Retinal pigment epithelial cell (primary cell): ENCODE measurements at places on chromosomes 3 and 15.

DNA sequence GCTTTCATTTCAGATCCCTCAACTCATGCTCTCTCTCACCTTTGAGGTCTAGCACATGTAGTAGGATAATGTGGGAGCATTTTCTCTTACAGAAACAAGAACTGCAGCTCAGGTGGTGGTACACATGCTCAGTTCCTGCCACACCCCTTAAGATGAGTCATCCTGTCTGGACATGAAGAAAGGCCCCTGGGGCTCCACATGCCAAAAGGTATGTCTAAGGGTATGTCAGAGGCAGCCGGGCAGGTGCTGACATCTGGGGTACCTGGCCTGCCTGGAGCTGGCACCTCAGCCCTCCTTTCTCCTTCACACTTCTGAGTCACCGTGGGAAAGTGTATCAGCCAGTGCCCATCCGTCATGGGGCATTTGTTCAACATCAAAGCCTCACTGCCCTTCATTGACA, 209.9 kb downstream of the OCA2 start:
- no peak for DNase-seq

GRCh38 chr15:34297059-34297458, 40.5 kb downstream of the SLC12A6 start:
- DNase-seq = peak; percentile 33

DNA sequence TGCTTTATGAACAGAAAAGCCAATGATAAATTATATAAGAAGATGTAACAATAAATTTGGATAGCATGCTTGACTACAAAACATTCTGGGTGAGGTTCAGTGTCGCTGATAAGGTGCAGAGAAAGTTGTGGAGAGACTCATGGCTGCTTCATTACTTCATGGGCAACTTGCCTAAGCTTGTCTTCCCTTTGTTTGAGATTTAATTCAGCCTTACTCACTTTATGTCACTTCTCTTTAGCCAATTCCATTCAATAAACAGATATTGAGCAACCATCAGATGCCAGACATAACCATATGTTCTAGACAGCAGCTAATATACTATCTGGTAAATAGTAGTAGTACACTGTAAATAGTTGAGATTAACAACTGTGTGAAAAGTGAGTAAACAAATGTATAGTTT, 401.5 kb upstream of the FRG2C start:
- DNase-seq = no peak

- DNase-seq = peak; percentile 73
Observed at GRCh38 chr3:4736284-4736861, 242.9 kb upstream of the BHLHE40 start.
